Midbrain (tissue), 1 donor: ENCODE measurements at places on chromosomes 7 and 10.

DNA sequence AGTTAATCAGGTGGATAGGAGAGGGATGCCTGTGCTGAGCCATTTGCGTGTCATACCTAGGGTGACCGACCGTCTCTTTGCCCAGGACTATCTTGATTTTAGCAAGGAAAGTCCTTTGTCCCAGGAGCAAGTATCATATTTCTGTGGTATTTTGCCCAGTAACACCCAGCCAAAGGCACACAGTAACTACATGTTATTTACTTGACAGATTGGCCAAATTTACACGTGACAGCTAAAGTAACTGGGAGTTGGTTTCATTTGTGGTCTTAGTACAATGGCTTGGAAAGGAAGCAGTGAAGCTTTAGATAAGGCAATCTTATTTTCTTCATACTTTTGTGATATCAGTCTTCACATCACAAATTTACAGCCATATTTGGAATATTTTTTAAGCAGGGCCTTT lies 142.1 kb downstream of the JCAD start:
- DNase-seq: no peak

DNA sequence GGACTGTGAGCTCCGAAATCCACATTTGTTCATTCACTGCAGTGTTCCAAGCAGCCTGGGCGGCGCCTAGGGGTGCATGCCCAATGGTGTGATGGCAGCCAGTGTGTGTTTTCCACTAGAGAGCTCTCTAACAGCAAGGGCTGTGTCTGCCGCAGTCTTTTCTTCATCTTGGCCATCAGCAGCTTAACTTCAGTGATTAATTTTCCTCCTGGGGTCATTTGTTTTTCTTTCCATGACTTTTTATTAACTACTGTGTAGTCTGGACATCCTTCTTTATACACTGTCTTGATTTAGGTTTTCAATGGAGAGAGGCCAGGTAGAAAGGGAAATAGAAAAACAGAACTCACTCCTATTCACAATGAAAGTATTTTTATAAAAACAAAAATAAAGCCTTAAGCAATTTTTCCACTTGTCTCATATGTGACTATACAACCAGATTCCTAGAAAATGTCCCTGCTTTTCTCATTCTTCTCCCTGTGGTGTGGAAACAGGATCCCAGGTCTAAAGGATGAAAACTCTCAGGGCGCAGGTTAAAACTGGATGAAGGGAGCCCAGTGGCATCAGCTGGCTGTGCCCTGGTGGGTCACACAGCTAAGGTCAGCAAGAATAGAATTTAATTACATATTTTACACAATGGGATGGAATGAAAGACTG lies 176.8 kb downstream of the PKD1L1 start:
- peak; percentile 12 for DNase-seq

- DNase-seq: no peak
These were observed 169.9 kb downstream of the SKIDA1 start for GRCh38 chr10:21355591-21356011.

GRCh38 chr7:12620371-12620770 lies 49.9 kb downstream of the SCIN start:
- DNase-seq: no peak

DNA sequence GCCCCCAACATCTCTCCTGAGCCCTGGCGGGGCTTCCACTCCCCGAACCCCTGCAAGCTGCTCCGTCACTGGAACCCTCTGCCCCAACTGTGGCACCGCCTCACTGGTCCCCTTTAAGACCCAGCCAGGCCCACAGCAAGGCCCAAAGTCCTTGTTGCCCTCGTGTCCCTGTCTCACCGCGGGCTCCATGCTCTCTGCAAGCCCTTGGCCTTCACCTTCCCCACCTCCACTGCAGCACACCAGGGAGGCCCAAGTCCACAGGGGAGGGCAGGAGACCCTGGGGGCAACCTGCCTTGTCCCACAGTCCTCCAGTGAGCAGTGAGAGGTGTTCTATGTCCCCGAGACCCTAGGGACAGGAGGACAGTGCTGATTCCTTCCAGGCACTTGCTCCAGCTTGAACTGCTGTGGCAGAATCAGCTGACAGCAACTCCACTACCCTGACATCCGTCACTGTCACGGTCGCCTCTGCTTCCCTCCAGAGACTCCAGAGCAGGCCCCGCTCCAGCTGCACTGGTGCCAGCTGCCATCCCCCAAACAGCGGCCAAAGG lies 105.3 kb downstream of the CYTH3 start:
- DNase-seq: no peak

DNA sequence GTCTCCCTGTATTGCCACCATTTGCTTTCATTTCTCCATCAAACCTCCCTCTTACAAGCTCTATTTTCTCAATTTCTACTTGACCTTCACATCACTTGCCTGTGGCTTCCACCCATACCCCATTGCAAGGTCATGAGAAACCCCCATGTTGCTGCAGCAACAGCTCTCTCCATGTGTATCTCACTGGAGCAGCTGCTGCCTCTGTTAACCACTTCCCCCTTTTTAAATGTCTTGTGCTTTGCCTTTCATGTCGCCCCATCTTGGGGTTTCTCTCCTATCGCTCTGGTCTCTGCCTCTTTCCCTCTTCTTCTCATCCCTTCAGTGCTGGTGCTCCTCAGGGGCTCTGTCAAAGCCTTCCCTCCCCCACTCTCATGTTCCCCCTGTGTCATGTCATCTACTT lies 148.8 kb downstream of the CHN2 start:
- DNase-seq: no peak
